ENCODE measurements at places on chromosomes 2 and 18.
A peak's percentile ranks its signal among the peaks of the same experiment; 100 is the strongest.

- no peak for DNase-seq
Measured at GRCh38 chr2:219002395-219003266, 9.4 kb upstream of the CRYBA2 start.

- no peak for DNase-seq
Measured at GRCh38 chr2:145739681-145740080, 1219.8 kb upstream of the ZEB2 start.

GRCh38 chr18:14963246-14963645 is 215.3 kb downstream of the ANKRD30B start:
- no peak for DNase-seq

DNA sequence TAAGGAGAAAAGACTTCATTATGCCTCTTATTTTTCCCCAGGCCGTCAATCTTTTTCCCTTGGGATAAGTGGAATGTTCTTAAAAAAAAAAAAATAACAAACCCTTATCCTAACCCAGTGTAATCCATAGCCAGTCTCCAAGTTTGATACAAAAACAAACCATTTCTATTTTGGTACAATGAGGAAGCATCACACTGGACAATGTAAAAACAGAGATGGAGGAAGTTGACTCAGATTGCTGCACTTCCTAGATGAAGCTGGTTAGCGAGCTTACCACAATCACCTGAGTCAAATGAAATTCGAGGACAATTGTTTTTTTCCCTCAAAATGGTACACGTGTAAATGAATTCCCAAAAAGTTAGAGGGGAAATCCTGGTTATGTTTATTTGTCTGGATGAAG is 259.7 kb downstream of the TCF4 start:
- DNase-seq: no peak

DNA sequence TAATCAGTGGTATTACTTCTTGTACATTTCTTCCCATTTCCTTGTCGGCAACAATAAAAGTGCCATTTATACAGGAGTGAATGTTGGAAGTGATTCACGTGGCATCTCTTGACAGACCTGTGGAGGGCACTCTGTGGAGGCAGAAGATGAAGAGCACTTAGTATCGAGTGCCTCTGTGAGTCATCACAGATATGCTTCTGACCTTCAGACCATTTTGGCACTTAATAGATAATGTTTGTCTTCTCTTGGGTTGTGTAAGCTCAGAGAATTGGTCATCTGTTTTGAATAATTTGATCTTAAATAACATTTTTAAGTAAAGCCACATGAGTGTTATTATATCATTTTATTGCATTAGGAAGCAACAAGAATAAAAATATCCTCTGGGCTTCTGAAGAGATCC is 305.5 kb downstream of the PTPRM start:
- peak; percentile 49 for DNase-seq

- no peak for DNase-seq
Measured at GRCh38 chr2:3669656-3670055, 11.7 kb downstream of the ALLC start.

DNA sequence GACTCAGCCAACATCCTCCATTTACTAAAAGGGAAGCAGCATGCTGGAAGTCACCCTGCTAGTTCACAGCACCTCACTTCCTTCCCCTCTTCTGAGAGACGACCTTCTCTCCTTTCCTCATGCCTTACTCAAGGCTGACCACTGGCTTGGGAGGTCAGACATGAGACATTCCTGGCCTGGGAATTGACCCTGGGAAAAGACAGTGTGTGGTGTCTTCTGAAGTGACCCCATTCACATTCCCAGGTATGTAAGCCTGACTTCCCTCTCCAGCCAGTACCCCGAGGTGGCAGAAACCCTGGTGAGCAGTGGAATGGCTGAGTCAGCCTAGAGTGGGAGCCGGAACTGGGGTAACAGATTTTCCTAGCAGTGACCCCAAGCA is 92.4 kb downstream of the PLB1 start:
- no peak for DNase-seq

DNA sequence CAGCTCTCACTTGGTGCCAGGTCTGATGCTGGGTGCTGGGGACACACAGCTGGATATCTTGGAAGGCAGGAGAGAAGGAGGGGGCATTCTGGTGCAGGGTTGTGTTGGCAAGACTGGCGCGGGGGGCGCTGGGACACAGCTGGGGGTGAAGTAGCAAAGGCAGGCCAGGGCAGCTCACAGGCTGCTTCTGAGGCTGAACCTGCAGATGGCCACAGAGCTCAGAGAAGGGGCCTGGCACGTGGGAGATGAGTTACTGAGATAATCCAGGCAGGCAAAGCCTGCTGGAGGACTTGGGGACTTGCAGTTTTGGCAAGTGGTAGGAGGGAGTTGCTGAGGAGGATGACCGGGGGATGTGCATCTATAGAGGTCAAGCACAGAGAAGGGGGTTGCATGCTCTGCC is 16.2 kb upstream of the DGKD start:
- no peak for DNase-seq

- no peak for DNase-seq
Measured at GRCh38 chr18:60966876-60967275, 366.4 kb upstream of the CDH20 start.

DNA sequence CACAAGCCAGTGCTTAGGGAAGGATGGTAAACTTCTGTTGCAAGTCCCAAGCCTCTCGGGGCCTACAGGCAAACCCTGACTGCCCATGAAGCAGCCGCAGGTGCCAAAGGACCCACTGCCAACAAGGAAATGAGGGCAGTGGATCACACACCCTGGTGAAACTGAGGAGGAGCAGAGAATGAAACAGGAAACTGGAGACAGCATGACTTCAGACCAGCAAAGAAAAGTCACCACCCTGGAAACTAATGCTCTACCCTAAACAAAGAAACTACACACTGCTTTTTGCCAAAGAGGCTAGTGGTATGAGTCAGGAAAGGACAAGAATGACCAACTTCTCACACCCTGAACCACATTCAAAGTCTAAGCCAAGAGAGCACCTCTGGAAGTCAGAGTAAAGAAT is 97.2 kb downstream of the MYO5B start:
- peak; percentile 99 for DNase-seq

DNA sequence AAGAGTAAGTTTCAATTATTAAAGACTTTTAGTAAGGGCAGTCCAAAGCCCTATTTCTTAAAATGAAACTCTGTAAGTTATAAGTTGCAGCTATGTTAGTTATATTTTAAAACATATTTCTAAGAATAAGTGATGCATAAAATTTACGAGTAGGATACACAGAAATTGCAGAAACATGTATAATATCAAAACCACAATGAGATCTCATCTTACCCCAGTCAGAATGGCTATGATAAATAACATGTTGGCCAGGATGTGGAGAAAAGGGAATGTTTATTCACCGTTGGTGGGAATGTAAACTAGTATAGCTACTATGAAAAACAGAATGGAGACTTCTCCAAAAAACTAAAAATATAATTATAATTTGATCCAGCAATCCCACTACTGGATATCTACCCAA is 201.2 kb downstream of the CBLN2 start:
- no peak for DNase-seq

DNA sequence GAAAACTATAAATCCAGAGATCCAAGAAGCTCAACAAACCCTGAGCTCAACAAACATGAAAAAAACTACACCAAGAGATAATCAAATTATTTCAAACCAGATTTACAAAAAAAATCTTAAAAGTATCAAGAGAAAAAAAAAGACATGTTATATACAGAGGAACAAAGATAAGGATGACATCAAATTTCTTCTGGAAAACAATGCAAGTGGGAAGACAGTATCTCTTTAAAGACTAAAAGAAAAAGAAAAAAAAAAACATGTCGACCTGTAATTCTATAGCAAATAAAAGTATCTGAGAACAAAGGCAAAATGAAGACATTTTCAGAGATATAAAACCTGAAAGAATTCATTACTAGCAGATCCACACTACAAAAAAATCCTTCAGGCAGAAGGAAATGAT is 21.3 kb downstream of the TMEM131 start:
- no peak for DNase-seq

DNA sequence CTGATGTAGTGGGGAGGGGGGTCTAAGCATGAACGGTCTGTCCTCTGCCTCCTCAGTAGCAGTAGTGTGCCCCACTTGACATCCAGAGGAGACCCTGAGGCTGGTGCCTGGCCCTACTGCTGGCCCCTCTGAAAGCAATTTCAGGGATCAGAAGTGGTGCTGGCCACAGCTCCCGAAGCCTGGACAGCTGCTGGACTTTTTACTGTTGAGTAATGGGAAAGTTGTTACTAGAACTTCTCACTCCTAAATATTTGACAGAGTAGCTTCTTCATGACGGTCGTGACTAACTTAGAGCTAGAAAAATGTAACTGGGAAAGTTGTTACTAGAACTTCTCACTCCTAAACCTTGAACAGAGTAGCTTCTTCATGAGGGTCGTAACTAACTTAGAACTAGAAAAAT is 23.3 kb downstream of the CTDP1 start:
- no peak for DNase-seq

GRCh38 chr2:181904022-181904632 is 12.6 kb downstream of the ITPRID2 start:
- DNase-seq: no peak

- no peak for DNase-seq
Measured at GRCh38 chr18:2969695-2970094, 43.2 kb downstream of the LPIN2 start.

- peak; percentile 89 for DNase-seq
Measured at GRCh38 chr18:22286585-22286984, 117.2 kb downstream of the GATA6 start.

- DNase-seq: no peak
Measured at GRCh38 chr2:86686905-86687304, 33.2 kb upstream of the RMND5A start.

DNA sequence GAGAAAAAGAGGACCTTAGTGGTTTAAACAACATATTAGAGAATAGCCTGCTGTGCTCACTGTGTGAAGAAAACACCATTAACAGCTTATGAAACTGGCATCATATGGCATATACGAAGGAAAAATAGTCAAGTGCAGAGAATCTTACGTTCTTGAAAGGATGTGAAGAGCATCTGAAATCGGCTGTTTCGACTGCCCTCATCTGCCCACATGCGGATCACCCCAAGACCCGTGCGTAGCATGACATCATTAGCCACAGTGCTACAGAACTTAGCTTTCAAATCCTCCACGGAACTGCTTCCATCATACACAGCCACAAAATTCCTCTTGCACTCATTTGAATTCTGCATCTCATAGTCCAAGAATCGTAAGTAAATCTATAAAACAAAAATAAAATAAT is 84.3 kb downstream of the NETO1 start:
- DNase-seq: no peak

GRCh38 chr18:45993438-45993837 is 26.3 kb upstream of the EPG5 start:
- peak; percentile 36 for DNase-seq

DNA sequence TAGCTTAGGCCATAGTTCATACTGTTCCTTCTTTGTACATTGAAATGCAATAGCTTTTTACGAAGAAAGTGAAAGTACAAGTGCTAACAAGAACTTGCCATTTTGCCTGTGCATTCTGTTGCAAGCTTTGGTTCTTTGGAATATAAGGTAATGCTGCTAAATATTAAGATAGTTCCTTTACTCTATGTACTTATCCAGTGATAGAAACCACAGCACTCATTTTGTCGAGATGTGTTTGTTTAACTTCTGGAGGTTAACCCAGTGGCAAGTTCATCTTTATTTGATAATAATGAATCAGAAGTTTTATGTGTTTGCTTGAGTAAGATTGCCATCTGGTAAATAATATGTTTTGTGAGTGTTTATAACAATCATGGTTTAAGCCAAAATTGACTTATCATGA is 373.1 kb upstream of the FANCL start:
- DNase-seq: peak; percentile 29

DNA sequence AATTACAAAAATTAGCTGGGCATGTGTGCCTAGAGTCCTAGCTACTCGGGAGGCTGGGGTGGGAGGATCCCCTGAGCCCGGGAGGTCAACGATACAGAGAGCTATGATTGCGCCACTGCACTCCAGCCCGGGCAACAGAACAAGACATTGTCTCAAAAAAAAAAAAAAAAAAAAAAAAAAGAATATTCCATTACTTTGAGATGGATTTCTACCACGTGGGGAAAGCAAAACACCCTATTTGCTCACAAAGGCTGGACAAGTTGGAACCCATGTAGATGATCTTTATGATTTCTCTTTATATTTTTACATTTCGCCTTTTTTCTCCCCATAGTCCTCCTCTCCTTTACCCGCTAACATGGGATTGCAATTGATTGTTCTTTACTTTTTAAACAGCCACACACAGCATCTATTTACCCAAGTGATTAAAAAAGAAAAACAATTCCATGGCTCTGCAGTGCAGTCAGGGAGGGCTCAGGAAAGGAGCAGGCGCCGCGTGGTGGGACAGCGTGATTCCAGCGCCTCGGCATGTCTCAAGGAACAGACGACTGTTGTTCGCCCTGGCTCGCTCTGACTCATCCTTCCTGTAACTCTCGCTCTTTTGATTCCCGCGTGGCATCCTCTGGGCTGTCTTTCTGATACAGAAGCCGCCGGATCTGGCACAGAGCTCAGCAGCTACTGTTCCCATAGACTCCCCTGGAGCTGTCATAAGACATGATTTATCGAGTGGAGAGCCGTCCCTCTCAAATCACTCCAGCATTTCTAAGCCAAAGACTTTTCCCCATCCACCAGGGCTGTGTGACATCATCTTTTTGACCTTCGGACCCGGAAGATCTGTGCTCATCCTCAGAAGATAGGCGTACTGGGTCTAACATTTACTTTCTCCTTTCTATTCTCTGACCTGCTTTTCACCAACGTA is 230.4 kb upstream of the AGAP1 start:
- peak; percentile 43 for DNase-seq

DNA sequence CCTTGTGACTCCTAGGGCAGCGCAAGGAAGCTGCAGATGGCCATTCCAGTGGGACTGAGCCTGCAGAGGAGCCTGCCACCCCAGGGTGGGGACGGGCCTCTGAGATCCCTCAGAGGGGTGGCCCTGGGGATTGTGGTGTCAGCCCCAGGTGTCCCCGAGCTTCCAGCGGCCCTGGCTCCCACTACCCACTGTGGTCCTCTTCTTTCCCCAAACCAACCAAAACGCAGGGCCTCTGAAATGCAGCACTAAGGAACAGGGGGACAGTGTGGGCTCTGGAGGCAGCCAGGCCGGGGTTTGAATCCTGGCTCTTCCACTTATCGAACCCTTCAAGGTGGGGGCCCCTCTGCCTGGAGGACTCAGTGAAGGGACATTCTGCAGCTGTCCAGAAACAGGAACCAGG is 32.7 kb downstream of the ATOH8 start:
- no peak for DNase-seq

GRCh38 chr18:7164323-7165004 is 46.9 kb upstream of the LAMA1 start:
- DNase-seq: no peak

- peak; percentile 12 for DNase-seq
Measured at GRCh38 chr2:58448065-58448507, 207.0 kb upstream of the FANCL start.

- no peak for DNase-seq
Measured at GRCh38 chr2:231482806-231483391, 18.6 kb upstream of the NCL start.

- DNase-seq: no peak
Measured at GRCh38 chr2:21005111-21005699, 38.7 kb downstream of the APOB start.
